ENCODE measurements at places on chromosomes 12 and 14.
A peak's percentile ranks its signal among the peaks of the same experiment; 100 is the strongest.

- no peak for DNase-seq
Measured at GRCh38 chr14:34983148-34983760, 462 bp downstream of the SRP54 start.

DNA sequence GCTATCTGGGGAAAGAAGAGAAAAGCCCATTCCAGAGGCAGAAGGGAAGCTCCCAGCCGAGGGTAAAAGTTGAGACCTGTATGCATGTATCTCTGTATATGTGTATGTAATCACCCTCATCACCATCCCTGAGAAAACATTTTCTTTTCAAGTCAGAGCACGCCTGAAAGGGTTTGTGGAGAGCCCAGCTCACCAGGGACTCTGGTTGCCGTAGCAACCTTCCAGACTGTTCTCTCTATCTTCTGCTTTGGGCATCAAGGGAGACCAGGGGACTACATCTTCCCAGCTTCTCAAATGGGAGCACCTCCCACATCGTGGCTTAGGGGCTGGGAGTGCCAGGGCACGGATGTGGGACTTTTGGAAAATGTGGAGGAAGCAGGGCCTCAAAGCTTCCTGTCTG is 93.5 kb downstream of the GALNT8 start:
- DNase-seq: no peak

DNA sequence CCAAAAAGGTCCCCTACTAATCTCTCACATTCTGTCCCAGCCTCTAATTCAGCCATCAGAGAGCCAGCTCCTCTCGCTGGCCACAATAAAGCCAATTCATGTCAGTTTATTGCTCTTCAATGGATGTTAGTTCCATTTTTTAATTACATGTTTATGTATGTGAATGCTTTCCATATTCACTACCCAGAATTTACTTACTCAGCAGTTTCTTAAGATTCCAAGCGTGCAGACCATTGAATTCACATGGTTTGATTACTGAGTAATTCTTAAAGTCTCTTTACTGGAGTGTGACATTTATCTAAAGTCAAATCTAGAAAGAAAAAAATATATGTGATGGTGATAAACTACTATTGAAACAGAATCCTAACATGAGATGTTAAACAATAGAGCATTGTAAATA is 102.2 kb downstream of the LLPH start:
- DNase-seq: no peak

DNA sequence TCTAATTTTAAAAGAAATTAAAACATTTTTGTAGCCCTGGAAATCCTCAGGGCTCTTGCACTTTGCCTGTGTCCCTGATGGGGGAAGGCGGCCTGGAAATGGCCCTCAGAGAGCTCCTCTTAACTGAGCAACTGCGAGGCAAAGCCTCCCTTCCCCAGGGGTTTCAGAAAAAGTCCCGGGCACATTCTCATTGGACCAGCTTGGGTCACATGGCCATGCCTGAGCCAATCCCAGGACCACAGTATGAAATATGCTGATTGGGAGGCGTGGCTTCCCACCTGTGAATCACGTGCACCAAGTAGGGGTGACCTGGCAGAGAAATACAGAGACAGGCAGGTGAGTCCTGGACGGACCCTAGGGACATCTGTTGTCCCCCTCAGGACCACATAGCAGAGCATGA is 90.4 kb upstream of the SFSWAP start:
- no peak for DNase-seq

GRCh38 chr12:89781156-89781555 is 72.5 kb upstream of the ATP2B1 start:
- no peak for DNase-seq

DNA sequence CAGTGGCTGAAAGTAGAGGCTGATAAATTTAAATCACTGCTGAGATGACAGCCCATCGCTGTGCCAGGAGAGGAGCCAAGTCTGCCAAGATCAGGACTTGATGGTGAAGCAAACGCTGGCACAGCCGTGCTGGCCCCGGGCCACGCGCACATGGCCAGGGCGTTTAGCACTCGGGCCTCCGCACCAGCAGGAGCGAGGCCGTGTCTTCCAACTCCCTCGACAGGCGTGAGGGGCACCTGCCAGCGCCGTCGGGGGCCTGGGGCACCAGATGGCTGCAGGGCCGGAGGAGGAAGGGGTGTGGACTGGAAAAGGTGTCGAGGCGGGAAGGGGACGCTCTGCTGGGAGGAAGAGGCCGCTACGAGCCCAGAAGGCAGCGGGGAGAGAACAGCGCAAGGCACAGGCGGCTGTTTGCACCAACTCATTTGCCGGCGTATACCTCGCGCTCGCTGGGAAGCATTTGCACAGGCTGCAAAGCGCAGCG is 29.5 kb downstream of the RIMBP2 start:
- no peak for DNase-seq

- peak; percentile 5 for DNase-seq
Measured at GRCh38 chr14:94239406-94239805, 53.7 kb downstream of the SERPINA10 start.

DNA sequence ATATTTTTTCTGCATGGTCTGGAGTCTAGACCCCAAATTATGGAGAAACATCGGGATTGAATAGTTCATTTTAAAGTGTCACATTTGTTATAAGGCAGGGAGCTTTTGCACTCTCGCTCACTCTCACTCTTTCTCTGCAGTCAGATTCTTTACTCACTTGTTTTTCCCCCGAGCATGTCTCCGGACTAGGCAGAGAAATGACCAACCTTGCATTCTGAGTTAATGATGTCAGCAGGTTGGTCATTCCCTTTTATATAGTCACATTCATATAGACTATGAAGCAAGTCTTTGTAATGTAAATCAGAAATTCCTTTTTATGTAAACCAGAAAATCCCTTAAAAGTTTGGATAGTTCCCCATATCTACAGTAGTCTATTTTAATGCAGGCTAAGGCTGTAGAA is 4.1 kb downstream of the C12orf75 start:
- DNase-seq: no peak

- DNase-seq: peak; percentile 74
Measured at GRCh38 chr12:32535288-32535999, 136.1 kb downstream of the FGD4 start.

DNA sequence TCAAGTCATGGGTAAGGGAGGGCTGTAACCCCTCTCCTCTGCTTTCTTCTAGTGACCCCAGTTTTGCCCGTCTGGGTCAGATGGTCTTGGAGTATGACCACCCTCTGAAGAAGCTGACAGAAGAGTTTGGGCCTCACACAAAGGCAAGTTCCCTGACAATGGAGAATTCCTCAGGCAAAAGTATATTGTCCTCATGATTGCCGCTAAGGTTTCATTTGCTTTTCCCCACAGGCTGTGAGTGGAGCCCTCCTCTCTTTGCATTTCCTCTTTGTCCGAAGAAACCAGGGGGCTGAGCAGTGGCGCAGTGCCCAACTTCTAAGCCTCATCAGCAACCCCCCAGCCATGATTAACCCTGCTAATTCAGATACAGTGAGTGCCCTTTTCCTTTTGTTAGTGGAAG is 12.1 kb downstream of the NCKAP1L start:
- no peak for DNase-seq

GRCh38 chr12:132521712-132522292 is 31.9 kb downstream of the FBRSL1 start:
- no peak for DNase-seq

DNA sequence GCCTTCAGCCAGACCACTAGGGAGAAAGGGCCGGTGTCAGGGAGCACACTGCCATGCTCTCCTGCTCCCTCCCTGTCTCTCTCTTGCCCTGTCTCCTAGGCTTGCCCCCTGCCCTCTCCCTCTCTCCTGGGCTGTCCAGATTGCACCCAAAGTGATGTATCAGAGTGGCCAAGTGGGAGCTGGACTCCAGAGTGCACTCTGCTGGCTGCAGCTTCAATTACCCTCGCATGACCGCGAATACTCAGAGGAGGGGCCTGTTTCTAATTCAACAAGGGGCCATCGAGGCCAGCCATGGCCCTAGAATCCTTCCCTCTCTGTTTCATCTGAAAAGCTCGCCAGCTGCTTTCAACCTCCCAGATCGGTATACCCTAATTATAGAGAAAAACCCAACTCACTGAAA is 206.4 kb upstream of the FKBP4 start:
- DNase-seq: no peak

- DNase-seq: no peak
Measured at GRCh38 chr12:1720494-1720893, 29.6 kb downstream of the ADIPOR2 start.

All from lung (tissue), 17 donors.